ENCODE measurements at places on chromosomes 3 and 15.

DNA sequence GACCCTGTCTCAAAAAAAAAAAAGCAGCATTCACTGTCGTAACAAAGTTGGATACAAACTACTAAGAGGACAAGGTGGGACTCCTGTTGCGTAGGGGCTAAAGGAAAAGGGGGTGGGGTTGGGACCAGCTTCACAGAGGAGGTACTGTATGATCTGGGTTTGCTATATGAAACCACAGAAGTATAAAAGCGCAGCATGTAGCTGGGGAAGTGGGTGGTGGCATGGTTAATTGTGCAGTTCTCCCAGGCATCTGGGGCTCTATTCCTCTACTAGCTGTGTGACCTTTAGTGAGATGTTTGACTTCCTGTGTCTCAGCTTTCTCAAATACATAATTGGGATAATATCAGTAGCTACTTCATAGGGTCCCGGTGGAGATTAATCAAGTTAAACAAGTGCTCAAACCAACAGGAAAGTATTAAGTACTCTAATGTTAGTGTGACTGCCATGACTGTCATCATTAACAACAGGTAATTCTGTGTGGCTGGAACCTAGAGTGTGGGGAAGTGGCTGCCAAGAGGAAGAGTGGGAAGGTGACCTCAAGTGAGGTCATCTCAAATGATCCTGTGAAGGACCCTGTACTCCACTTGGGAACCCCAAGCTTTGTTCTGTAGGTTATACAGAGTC, 11.5 kb downstream of the PARP16 start:
- no peak for DNase-seq

- no peak for DNase-seq
Measured at GRCh38 chr3:143910756-143911155, 60.9 kb upstream of the DIPK2A start.

DNA sequence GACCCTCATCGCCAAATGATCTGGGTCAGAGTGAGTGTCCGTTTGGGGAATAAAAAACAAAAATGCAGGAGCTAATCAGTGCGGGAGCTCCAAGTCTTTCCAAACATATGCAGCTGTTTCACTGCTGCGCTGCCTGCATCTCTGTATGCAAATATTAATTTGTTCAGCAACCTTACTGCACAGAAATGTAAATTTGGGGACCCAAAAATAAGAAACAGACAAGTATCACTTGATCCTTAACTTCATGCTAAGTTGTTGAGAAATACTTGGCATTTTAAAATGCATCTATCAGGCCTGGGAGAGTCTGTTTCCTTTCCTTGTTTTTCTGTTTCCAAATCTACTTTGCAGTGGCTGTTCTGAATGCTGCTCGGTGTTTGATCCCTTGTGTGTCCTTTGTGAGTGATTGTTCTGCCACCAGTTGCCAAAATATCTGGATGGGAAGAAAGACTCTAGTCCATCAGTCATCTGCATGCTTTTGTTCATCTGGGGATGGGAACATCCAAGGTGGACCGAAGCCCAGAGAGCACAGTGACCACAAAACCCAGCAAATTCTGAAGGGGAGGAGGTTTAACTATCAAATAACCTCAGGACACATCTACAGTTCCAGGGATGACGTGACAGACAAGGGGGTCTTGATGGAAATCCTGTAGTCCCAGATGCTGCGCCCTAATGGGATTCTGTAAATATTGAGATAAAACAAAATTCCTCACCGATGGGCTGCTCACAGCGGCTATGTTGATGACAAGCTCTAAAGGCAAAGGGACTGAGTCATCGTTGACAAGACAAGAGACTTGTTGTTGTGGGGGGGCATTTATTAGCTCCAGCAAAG, 199.5 kb upstream of the WNT5A start:
- DNase-seq, result no peak

GRCh38 chr3:140948460-140949249, 7.0 kb downstream of the SLC25A36 start:
- no peak for DNase-seq

- no peak for DNase-seq
Measured at GRCh38 chr3:112858410-112859069, 11.9 kb upstream of the CD200R1L start.

DNA sequence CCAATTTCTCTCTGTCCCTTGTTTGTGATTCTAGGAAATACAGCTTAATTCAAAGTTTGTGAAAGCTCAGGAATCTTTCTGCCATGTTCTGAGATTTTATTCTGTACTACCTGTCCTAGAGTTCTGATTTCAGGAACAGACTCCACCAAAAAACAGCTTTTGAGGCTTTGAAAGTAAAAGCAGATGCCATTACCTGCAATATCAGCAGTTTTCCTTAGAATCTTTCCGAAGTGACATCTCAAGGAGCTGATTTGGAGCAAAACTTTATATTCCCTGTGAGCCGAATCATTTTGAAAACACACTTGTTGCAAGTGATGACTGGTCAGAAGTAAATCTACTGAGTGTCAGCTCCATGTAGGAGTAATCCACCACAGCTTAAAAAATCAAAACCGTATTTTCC, 59.3 kb upstream of the CCNL1 start:
- no peak for DNase-seq

GRCh38 chr3:133996251-133996661, 33.5 kb downstream of the SLCO2A1 start:
- no peak for DNase-seq

GRCh38 chr3:102237181-102237580, 197.6 kb upstream of the ZPLD1 start:
- no peak for DNase-seq

DNA sequence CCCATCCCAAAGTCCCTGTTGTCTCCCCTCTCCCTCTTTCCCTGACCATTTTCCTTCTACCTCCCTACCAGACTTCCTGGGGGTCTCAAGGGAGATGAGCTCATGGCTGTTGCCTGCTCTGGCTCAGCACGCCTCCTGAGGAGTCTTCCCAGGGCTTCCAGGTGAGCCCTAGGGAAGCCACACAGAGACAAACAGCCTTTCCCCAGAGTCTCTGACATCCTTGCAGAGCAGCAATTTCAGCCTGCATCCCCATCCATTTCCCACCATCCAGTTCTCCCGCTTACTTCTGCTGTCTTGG, 189.2 kb upstream of the LINGO1 start:
- no peak for DNase-seq

GRCh38 chr3:98560911-98561310, 29.1 kb downstream of the GPR15 start:
- DNase-seq, result no peak
